ENCODE measurements at places on chromosomes 5 and 9. TPM values are rescaled to one million over a fixed set of nuclear protein-coding genes. Genes with fewer than 3 reads are reported as not detected.

GRCh38 chr5:76256116-76256889 lies 146.8 kb upstream of the IQGAP2 start:
- no peak overlapping the region for H3K4me3 ChIP-seq
- H3K36me3 ChIP-seq = no peaks in the 10 kb centered on the region
- H3K27ac ChIP-seq = no peak overlapping the region
- peaks cover 7% of the 10 kb centered on the region for H3K4me1 ChIP-seq
- DNase-seq = peak; percentile 44

DNA sequence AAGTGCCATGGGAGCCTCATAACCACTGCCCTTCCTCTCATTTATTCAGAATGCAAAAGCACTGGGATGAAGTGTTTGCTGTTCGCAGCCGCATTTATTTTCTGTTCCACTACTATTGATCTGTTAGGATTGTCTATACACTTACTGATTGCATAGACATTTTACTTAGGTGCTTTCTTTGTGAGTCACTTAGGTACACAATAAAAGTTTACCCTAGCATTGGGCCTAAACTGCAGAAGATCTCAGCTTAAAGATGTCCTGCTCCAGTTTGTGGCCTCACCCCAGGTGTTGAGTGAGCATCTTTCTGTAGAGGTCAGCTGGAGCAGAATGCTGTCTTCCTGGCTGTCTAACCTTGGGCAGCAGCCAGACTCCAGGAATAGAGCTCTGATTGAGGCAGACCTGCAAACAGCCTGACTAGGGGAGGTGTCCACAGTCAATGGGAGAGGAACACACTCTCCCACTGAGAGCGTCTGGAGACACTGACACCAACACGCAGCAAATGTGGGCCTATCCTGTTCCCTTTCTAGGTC lies 54.0 kb downstream of the GPR21 start:
- DNase-seq = no peak
- peaks cover 29% of the 10 kb centered on the region for H3K36me3 ChIP-seq

DNA sequence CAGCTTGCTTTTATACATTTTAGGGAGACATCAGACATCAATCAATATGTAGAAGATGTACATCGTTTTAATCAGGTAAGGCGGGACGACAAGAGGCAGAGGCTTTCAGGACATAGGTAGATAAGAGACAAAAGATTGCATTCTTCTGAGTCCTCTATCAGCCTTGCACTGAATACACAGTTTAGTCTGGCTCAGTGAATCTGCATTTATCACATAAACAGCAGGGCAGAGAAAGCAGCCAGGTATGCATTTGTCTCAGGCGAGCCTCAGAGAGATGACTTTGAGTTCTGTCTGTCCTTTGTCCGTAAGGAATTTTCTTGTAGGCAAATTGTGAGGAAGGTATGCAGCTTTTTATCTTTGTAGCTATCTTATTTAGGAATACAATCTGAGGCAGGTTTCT lies 202.8 kb upstream of the TAS2R1 start:
- H3K27ac ChIP-seq = no peak overlapping the region
- H3K36me3 ChIP-seq = no peaks in the 10 kb centered on the region
- H3K4me1 ChIP-seq = no peaks in the 10 kb centered on the region

GRCh38 chr9:120609636-120610035 lies 29.7 kb upstream of the CDK5RAP2 start:
- peaks cover 8% of the 10 kb centered on the region for H3K36me3 ChIP-seq
- H3K27me3 ChIP-seq = no peaks in the 10 kb centered on the region
- no peak overlapping the region for H3K4me3 ChIP-seq
- H3K4me1 ChIP-seq = no peaks in the 10 kb centered on the region

- no peak for DNase-seq
- H3K27ac ChIP-seq = no peak overlapping the region
- no peaks in the 10 kb centered on the region for H3K4me1 ChIP-seq
- H3K4me3 ChIP-seq = no peak overlapping the region
- no peaks in the 10 kb centered on the region for H3K36me3 ChIP-seq
Observed at GRCh38 chr5:133709209-133709725, 96.9 kb upstream of the FSTL4 start.

DNA sequence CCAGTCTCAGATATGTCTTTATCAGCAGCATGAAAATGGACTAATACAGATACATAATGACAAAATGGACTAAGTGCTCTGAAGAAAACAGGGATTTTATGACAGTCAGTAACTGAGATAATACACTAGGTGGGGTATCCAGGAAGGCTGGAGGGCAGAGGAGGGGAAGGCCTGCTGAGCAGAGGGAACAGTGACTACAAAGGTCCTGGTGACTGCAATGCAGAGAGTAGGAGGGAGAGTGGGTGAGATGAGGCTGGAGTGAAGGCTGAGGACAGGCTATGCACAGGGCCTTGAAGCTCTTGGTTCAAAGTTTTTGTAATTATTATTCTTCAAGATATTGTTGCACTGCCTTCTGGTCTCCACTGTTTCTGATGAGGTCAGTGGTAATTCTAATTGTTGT lies 4.9 kb downstream of the ACOT12 start:
- no peak overlapping the region for H3K4me3 ChIP-seq
- H3K36me3 ChIP-seq = no peaks in the 10 kb centered on the region
- H3K27ac ChIP-seq = no peak overlapping the region
- H3K4me1 ChIP-seq = peaks cover 3% of the 10 kb centered on the region

DNA sequence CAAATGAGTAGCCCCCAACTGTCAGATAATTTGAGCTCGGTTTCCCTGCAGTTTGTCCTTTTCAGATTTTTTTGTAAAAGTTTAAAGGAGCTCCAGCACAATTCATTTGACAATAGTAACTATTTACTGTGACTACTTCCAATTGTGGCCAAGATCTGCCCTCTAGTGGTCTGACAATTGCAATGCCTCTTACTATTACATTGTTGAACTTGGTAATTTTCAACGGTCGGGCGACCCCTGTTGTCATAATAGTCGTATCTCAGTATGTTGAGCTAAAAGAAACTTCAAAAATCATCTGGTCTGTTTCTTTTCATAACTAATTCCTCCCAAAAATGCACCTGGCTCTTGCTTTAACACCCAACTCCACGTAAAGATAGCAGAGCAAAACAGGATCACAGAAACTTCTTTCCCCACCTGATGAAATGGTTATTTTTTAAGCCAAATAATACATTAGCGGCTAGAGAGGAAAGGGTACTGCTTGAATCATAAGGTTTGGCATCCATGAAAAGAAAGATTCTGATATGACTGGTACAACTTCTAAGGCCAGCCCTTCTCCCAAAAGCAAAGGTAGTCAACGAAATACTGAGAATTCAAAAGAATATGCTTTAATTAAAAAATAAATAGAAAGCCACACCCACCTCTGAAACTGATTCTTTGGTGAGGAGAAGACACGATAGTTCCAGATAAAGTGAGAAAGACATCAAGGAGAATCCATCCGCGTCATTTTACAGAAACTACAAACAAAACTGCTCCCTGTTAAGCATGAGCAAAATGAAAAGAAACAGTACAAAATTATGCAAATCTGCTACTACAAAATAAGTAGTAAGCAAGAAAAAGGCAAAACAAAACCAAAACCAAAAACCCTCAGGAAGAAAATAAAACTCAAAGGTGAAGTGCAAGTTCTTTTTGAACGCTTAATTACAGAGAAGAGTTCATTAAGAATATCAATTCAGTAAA lies 76.9 kb upstream of the HTR4 start:
- peaks cover 10% of the 10 kb centered on the region for H3K4me1 ChIP-seq
- peak; percentile 49 for DNase-seq
- H3K27ac ChIP-seq = no peak overlapping the region
- no peak overlapping the region for H3K4me3 ChIP-seq
- no peaks in the 10 kb centered on the region for H3K36me3 ChIP-seq
- H3K27me3 ChIP-seq = peaks cover 21% of the 10 kb centered on the region

- peaks cover 44% of the 10 kb centered on the region for H3K4me1 ChIP-seq
- DNase-seq = no peak
- H3K36me3 ChIP-seq = no peaks in the 10 kb centered on the region
- H3K27me3 ChIP-seq = no peaks in the 10 kb centered on the region
- H3K4me3 ChIP-seq = no peak overlapping the region
Observed at GRCh38 chr5:95825495-95825894, 3.0 kb upstream of the GLRX start.

DNA sequence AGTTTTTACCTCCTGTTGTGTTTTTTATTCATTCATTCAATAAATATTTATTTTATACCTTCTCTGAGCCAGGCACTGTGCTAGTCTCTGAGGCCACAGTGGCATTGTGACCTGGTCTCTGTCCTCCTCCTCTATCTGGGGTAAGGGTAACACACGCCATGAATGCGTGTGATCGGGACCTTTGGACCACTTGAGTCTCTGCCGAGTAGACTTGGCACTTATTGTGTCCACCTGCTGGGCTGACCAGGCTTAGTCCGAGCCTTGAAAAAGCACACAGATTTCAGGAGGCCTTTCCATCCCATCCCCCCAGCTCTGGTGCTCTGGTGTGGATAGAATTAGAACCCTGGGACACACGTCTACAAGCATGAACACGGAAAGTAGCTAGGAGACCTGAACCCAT lies 58.7 kb downstream of the ERGIC1 start:
- H3K4me1 ChIP-seq = no peaks in the 10 kb centered on the region
- no peak overlapping the region for H3K4me3 ChIP-seq
- H3K36me3 ChIP-seq = no peaks in the 10 kb centered on the region

- DNase-seq = no peak
- H3K4me1 ChIP-seq = peaks cover 30% of the 10 kb centered on the region
- H3K36me3 ChIP-seq = no peaks in the 10 kb centered on the region
- peak overlapping the region; percentile 92 for H3K4me3 ChIP-seq
Observed at GRCh38 chr5:103259705-103260355, 1.3 kb downstream of the MACIR start.

DNA sequence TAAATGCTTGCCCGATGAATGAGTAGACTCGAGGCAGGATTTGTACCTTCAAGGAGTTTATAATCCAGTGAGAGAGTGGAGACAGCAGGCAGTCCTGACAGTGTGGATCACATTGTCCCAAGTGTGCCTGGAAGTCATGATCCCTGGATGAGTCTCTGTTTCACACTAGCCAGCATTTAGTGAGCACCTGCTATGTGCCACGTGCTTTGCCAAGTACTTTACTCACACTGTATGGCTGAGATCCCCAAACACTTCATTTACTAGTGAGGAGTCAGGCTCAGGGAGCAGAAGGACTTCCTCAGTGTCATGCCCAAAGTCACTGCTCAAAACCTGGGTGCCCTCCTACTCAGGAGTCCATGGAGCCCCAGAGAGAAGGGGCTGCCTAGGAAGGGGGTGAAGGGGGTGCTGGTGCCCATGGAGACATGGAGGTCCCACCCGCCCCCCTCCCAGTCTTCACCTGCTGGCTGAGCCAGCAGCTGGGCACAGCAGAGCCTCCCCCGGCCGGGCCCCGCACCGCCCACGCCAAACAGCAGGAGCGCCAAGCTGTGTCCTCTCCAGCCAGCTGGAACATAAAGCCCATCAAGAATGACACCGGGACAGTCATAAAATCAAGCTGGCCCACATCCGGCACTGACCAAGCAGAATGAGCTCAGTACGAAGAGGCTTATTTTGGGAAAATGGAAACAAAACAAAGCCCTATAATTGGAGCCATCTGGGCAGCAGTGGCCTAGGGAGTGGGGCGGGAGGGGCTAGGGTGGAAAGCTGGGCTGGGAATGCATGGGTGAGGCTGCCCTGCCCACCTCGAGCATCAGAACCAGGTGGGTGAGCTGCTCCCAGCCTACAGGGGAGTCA lies 10.6 kb downstream of the LAMC3 start:
- H3K27me3 ChIP-seq = peaks cover 2% of the 10 kb centered on the region
- no peaks in the 10 kb centered on the region for H3K4me1 ChIP-seq
- no peaks in the 10 kb centered on the region for H3K36me3 ChIP-seq
- no peak for DNase-seq

DNA sequence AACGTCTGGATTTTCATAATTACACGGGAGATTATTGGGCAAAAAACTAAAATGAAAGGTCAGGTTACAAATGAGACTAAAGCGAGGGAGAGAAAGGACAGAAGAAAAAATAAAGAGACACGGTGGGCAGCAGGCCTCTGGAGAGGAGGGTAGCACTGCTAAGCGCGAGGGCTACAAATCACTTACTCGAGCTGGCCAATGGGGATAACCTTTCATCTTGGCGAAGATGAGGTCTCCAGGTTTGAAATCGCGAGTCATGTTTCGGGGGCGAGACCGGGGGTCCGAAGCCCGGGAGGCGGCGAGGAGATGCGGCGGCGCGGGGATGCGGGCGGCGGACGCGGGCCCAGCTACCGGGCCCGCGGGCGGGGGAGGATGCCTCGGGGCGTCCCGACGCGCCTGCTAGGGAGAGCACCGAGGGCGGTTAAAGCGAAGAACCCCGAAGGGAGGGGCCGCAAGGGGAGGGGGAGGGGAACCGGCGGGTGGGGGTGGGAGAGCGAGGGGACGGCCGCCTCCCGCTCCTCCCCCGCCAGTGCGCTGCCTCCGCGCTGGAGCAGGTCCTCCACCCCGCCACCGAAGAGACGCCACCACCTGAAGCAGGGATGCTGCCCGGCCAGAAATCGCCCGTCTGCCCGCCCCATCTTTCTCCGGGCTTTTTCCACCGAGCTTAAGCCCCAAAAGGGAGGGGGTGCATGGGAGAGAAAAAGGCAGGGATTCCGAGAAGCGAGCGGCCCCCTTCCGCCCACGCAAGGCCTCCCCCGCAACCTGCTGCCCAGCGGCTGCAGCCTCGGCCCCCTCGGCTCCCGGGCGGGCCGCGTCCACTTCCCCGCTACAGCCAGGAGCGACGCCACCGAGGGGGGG lies 610 bp downstream of the PSIP1 start:
- peak overlapping the region; percentile 90 for H3K4me3 ChIP-seq
- peaks cover 50% of the 10 kb centered on the region for H3K4me1 ChIP-seq
- H3K27me3 ChIP-seq = no peaks in the 10 kb centered on the region
- H3K36me3 ChIP-seq = peaks cover 47% of the 10 kb centered on the region
- H3K27ac ChIP-seq = peak overlapping the region; percentile 96

- no peaks in the 10 kb centered on the region for H3K36me3 ChIP-seq
- no peaks in the 10 kb centered on the region for H3K4me1 ChIP-seq
- no peak overlapping the region for H3K27ac ChIP-seq
- no peaks in the 10 kb centered on the region for H3K27me3 ChIP-seq
- H3K4me3 ChIP-seq = no peak overlapping the region
Observed at GRCh38 chr9:70935856-70936255, 185.6 kb downstream of the TRPM3 start.

- no peaks in the 10 kb centered on the region for H3K4me1 ChIP-seq
- no peak for DNase-seq
- no peak overlapping the region for H3K27ac ChIP-seq
Observed at GRCh38 chr9:34884747-34885189, 73.3 kb upstream of the PHF24 start.

GRCh38 chr5:128453121-128453520 lies 84.9 kb downstream of the FBN2 start:
- no peak for DNase-seq
- no peak overlapping the region for H3K27ac ChIP-seq
- no peaks in the 10 kb centered on the region for H3K36me3 ChIP-seq
- H3K4me3 ChIP-seq = no peak overlapping the region
- no peaks in the 10 kb centered on the region for H3K27me3 ChIP-seq

- H3K36me3 ChIP-seq = peaks cover 69% of the 10 kb centered on the region
- H3K27me3 ChIP-seq = no peaks in the 10 kb centered on the region
- no peak for DNase-seq
- H3K4me1 ChIP-seq = no peaks in the 10 kb centered on the region
- H3K4me3 ChIP-seq = no peak overlapping the region
Observed at GRCh38 chr5:149503006-149503405, 48.2 kb downstream of the CSNK1A1 start.

- peaks cover 77% of the 10 kb centered on the region for H3K36me3 ChIP-seq
- DNase-seq = no peak
- no peak overlapping the region for H3K27ac ChIP-seq
- peaks cover 50% of the 10 kb centered on the region for H3K4me1 ChIP-seq
Observed at GRCh38 chr9:86349271-86349670, 4.9 kb downstream of the TUT7 start.

Gene CDHR2
- 0.64 TPM for total RNA-seq

Gene FLT4
- 1.7 TPM for total RNA-seq

Gene ANKRD34B
- not detected for total RNA-seq

Gene RLN2
- 1.4 TPM for total RNA-seq

Gene FAM153A
- 16.3 TPM for total RNA-seq

Gene UNC13B
- 0.83 TPM for total RNA-seq

Gene SUSD3
- 29.7 TPM for total RNA-seq

Gene RNF183
- not detected for total RNA-seq

Gene ADAMTSL2
- not detected for total RNA-seq

Gene IGFBPL1
- not detected for total RNA-seq

All from activated T-helper 2 cell treated with anti-CD3 and anti-CD28 coated beads, Interferon-gamma antibody, Interleukin-2, Interleukin-4, amounts not matched to agents 10 μg/mL and 5 μg/mL and 100 μg/mL, durations not matched to agents 14 hours and 24 hours and 36 hours (primary cell).